Activated naive CD8-positive, alpha-beta T cell treated with anti-CD3 and anti-CD28 coated beads for 36 hours (primary cell): ENCODE measurements at places on chromosomes 16 and 17.
A peak's percentile ranks its signal among the peaks of the same experiment; 100 is the strongest.

DNA sequence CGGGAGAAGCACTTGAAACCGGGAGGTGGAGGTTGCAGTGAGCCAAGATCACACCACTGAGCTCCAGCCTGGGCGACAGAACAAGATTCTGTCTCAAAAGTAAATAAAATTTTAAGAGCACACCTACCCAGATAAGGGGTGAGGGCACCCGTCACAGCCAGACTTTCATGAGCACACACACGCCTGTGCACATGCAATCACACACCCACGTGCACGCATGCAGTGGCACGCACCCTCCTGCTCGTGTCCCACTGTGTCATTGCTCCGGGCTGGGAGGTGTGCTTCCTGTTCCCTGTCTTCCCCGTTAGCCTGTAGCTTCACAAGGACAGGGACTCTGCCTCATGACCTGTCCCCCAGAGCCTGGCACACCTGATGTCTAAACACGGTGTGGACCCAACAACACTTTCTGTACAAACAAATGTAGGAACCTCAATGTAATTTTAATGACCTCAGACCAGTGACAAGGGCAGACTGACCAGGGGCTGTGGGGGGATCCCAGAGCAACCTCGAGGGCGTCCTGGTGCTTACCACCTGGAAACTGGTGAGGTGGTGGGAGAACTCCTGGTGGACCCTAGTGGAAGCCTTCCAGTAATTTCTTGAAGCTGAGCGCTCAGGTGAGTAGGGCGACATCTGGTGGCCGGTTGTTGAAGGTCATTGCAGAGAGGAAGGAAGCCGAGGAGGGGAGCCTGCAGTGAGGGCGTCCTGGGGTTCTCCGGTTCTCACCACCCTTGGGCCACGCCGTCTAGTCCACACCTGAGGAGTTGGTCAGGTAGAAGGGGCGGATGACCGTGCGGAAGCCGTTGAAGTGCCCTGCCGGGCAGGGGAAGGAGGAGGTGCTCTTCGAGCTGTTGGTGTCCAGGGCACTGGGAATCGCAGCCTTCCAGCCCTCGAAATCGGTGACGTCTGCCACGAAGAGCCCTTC, 8.6 kb downstream of the LGALS3BP start:
- DNase-seq, result peak; percentile 68
- H3K36me3 ChIP-seq, result peaks cover 3% of the 10 kb centered on the region
- H3K27ac ChIP-seq, result peak overlapping the region; percentile 72
- H3K4me3 ChIP-seq, result no peak overlapping the region
- no peaks in the 10 kb centered on the region for H3K27me3 ChIP-seq
- peaks cover 6% of the 10 kb centered on the region for H3K4me1 ChIP-seq

DNA sequence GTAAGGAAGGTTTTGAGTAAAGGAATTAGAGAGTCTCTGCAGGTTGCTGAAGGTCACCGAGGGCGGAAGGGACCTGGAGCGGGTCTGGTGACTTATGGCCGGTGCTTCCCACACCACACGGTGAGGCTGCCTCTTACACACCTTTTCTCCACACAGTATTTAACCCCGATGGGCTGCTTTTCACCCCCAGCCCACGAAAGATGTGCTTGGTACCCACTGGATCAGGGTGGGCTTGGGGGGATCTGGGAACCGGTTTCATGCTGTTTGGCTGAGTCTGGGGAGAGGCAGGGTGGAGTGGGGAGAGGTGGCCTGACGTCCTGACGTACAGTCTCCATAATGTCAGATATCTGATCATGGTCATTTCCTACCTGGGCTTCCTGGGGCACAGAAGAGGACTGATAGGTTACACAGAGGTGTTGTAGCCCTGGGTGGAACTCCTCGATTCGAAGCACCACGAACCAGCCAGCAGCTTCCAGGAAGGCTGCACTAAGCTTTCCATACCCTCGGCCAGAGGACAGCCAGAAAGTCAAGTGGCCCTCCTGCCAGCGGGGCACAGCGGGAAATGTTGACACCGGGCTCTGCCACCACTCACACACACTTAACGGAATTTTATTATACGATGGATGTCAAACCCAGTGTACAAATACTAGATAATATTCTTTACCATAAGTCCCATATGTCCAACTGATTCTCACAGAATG, 34.0 kb downstream of the OR1D5 start:
- no peak overlapping the region for H3K27ac ChIP-seq
- H3K27me3 ChIP-seq, result no peaks in the 10 kb centered on the region
- H3K4me3 ChIP-seq, result no peak overlapping the region

DNA sequence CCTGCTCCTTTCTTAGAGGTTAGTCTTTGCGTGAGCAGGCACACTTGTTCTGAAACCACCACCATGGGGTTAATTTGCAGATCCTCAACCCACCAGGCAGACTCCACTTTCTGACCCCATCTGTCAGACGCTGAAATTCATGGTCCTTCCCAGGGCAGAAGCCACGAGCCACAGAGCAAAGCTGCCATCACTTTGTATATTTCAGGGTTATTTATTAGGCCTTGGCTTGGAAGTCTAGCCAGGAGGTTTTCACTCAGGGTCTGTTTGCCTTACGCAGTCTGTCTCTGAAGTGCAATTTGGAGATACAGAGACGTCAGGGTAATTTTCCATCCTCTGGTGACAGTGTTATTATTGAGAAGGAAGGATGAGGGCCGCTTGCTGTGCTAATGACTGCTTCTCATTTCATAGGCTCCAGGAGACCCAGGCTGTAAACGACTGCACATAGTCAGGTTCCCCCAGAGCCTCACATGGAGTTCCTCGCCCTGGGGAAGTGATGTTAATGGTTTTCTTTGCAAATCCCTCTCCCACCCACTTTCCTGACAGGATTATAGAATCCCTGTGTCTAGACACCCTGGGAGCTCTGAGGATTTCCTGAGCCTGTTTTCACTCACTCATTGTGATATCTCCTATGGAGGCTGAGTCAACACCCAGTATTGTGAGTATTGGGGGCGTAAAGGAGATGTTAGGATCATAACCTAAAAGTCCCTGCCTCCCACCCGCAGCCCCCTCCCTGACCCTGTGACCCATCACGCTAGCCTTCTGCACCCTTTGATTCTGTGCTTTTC, 269.0 kb downstream of the ABCC12 start:
- no peak overlapping the region for H3K4me3 ChIP-seq
- H3K27ac ChIP-seq, result no peak overlapping the region
- no peaks in the 10 kb centered on the region for H3K4me1 ChIP-seq
- no peak for DNase-seq
- H3K27me3 ChIP-seq, result peaks cover 15% of the 10 kb centered on the region
- H3K36me3 ChIP-seq, result no peaks in the 10 kb centered on the region

GRCh38 chr17:7972131-7972785, 30.2 kb upstream of the GUCY2D start:
- no peak for DNase-seq
- H3K4me1 ChIP-seq, result no peaks in the 10 kb centered on the region
- no peak overlapping the region for H3K4me3 ChIP-seq
- H3K36me3 ChIP-seq, result peaks cover 5% of the 10 kb centered on the region

GRCh38 chr16:19292186-19292585, 6.7 kb downstream of the CLEC19A start:
- no peak for DNase-seq
- peaks cover 8% of the 10 kb centered on the region for H3K4me1 ChIP-seq
- peaks cover 30% of the 10 kb centered on the region for H3K27me3 ChIP-seq

- H3K36me3 ChIP-seq, result no peaks in the 10 kb centered on the region
- H3K27ac ChIP-seq, result no peak overlapping the region
- peaks cover 4% of the 10 kb centered on the region for H3K4me1 ChIP-seq
- no peak for DNase-seq
These were observed 31.3 kb upstream of the TAC4 start for GRCh38 chr17:49878931-49879904.

GRCh38 chr17:37772982-37773381, 28.1 kb upstream of the HNF1B start:
- H3K4me3 ChIP-seq, result no peak overlapping the region
- H3K27me3 ChIP-seq, result peaks cover 28% of the 10 kb centered on the region
- peak overlapping the region; percentile 56 for H3K27ac ChIP-seq

GRCh38 chr16:3305109-3306068, at the start of the genes TIGD7 and ZNF75A:
Gene TIGD7, minus strand, starts transcription at chr16:3305430. Its CDS starts 4,816 bp downstream, at chr16:3300614.
Gene ZNF75A, plus strand, starts transcription at chr16:3305497. Its CDS starts 2,932 bp downstream, at chr16:3308429.
- peak within 1 kb of the TSS; percentile 87 for H3K27ac ChIP-seq
- no peaks in the 10 kb centered on the region for H3K27me3 ChIP-seq
- peaks cover 86% of the 10 kb centered on the region for H3K36me3 ChIP-seq
- H3K4me3 ChIP-seq, result peak within 1 kb of the TSS; percentile 75

DNA sequence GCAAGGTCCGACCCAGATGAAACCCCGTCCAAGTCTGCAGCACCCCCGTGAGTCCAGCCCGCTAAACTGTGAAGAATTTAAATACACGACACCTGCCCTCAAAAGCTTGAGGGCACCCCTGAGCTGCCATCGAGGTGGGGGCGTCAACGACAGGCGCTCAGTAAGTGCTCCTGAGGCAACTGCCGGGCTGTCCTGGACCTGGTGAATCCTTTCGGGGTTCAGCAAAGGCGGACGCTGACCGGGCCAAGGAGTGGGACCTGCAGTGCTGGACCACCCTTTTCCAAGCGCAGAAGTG, 512 bp upstream of the ENDOV start:
- H3K27ac ChIP-seq, result no peak overlapping the region
- H3K27me3 ChIP-seq, result peaks cover 7% of the 10 kb centered on the region
- peak overlapping the region; percentile 85 for H3K4me3 ChIP-seq
- peaks cover 16% of the 10 kb centered on the region for H3K4me1 ChIP-seq
- DNase-seq, result no peak

DNA sequence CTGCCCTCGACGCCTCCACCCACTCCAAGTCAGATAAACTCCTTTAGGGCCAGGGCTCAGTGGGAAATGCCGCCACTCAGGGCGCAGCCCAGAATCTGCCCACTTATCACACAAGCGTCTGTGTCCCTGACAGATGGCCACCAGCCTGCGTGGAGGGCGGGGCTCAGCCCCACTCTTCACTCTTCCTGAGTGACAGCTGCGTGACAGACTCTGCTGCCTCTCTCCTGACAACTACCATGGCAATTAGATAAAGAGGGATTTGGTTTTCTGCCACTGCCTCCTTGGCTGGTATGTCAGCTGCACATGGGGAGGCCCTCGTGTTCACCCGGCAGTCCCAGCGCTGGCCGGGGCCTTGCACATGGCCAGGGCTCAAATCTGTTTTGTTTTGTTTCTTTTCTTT, 96.2 kb downstream of the RTN4RL1 start:
- H3K4me1 ChIP-seq, result no peaks in the 10 kb centered on the region
- H3K27ac ChIP-seq, result no peak overlapping the region
- H3K27me3 ChIP-seq, result no peaks in the 10 kb centered on the region

DNA sequence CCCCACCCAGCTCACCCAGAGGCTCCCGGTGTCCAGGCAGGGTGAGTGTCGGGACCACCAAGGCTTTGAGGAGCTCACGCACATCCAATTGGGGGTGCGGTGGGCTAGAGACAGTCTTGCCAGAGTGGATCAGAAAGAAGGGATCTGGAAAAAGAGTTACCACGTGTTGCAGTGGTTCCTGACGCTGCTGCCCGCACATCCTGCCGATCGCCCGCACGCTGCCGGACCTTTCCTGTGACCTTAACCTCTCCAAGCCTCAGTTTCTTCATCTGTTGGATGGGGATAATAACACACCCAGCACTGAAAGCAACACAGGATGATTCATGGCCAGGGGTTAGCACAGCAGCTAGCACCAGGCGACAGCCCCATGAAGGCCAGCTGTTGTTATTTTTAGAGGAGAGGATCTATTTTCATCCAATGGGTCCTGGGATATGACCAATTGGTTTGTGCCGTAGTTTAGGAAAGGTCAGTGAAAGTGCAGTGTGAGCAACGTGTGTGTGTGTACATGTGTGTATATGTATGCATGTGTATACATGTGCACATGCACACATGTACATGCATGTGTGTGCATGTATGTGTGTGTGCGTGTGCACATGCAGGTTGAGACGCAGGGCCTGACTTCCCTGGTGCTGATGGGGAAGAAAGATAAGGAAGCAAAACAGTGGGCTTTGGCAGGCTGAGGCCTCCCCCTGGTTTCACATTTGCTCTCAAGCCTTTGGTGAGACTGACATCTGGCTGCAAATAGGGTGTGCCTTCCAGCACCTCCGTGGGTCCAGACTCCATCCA, 2.5 kb downstream of the ITGAX start:
- no peaks in the 10 kb centered on the region for H3K27me3 ChIP-seq
- no peaks in the 10 kb centered on the region for H3K36me3 ChIP-seq
- H3K4me1 ChIP-seq, result peaks cover 28% of the 10 kb centered on the region
- DNase-seq, result no peak
- no peak overlapping the region for H3K4me3 ChIP-seq

DNA sequence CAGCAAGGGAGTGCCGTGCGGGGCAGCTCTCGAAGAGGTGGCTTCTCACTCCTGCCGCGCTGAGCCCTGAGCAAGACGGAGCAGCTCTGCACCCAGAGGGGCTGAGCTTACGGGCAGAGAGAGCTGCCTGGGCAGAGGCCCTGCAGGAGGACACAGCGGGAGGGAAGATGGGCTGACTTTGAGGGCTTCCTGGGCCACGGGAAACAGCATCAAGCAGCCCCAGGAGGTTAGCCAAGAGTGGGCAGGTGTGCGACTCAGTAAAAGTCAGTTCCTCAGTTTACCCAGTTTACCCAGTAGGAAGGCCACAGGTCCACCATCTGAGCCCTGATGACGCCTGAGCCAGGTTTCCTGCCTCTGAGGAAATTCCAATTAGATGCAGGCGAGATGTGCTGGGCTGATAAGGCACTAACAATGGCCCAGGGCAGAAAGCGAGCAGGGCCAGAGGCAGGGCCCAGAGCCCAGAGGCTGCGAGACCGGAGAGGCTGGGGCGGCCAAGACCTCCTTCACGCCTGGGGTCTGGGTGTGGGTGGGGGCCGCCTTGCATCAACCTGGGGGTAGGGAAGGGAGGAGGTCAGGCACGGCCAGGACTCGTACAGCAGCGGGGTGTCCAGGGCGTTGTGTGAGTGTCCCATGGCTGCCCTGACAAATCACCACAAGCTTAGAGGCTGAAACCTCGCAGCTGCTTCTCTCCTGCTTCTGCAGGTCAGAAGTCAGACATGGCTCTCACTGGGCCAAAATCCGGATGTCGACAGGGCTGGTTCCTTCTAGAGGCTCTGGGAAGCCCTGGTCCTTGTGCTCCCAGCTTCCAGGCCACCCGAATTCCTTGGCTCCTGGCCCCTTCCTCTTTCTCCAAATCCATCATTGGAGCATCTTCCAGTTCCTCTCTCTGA, 32.0 kb upstream of the CIBAR2 start:
- H3K27me3 ChIP-seq, result peaks cover 4% of the 10 kb centered on the region
- H3K27ac ChIP-seq, result no peak overlapping the region
- H3K36me3 ChIP-seq, result no peaks in the 10 kb centered on the region
- no peak for DNase-seq
- H3K4me3 ChIP-seq, result no peak overlapping the region
- no peaks in the 10 kb centered on the region for H3K4me1 ChIP-seq

GRCh38 chr16:87823181-87823929, 46.0 kb downstream of the SLC7A5 start:
- no peaks in the 10 kb centered on the region for H3K27me3 ChIP-seq
- H3K27ac ChIP-seq, result no peak overlapping the region
- DNase-seq, result no peak
- H3K36me3 ChIP-seq, result no peaks in the 10 kb centered on the region
- H3K4me1 ChIP-seq, result peaks cover 6% of the 10 kb centered on the region
